ENCODE measurements at places on chromosomes 6 and 20. TPM values are rescaled to one million over a fixed set of nuclear protein-coding genes. Genes with fewer than 3 reads are reported as not detected.

Gene HRH3
- total RNA-seq = not detected

Gene PNPLA1
- total RNA-seq = not detected

Gene TREM2
- total RNA-seq = 6.6 TPM

Gene OR2B3
- not detected for total RNA-seq

Gene ZSCAN31
- 8.3 TPM for total RNA-seq

Gene AKAP12
- total RNA-seq = 101 TPM

Gene RPP21
- 26.7 TPM for total RNA-seq

Gene UNC5CL
- 1.4 TPM for total RNA-seq

Gene PRR18
- not detected for total RNA-seq

Gene MLIP
- total RNA-seq = 2.6 TPM

Gene SLC22A3
- 61.0 TPM for total RNA-seq

Gene ETV7
- total RNA-seq = 2.8 TPM

Gene SFTA2
- total RNA-seq = not detected

Gene PDYN
- total RNA-seq = not detected
